GF-D8 (cell line): ENCODE measurements at places on chromosomes 1 and 21.

GRCh38 chr21:20856926-20857325 is 141.3 kb upstream of the NCAM2 start:
- DNase-seq = no peak

GRCh38 chr1:161119092-161119903 is 1.4 kb downstream of the NIT1 start:
- peak; percentile 26 for DNase-seq

GRCh38 chr1:154851392-154852177 is 18.5 kb downstream of the KCNN3 start:
- no peak for DNase-seq

GRCh38 chr1:8465692-8466091 is 147.8 kb downstream of the SLC45A1 start:
- no peak for DNase-seq
